Activated naive CD4-positive, alpha-beta T cell (primary cell): ENCODE measurements at places on chromosomes 2 and 18.

DNA sequence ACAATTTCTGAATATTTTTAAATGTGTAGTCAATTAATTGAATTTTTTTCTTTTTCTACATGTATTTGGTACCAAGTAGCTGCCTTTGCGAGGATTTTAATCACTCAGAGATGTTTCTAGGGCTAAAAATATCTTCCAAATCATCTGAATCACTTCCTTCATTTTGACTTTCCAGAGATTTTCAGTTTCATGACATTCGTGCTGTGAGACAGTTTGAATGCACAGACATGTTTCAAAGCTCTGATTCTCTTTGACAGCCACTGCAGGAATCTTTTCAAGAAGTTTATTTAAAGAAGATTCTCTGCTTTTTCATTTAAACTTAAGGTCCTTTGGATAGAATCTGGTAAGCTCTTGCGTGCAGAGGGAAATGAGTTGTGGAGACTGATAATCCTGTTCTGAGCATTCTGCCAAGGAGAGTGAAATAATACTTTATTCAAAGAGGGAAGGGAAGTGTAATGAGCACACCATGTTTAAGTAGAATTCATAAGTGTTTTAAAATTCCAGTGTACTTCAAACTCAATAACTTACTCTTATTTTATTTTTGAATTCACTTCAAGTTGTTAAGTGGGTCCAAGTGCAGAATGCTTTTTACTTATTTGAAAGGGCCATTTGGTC lies 9.7 kb downstream of the CYBRD1 start:
- DNase-seq, result no peak

GRCh38 chr2:171346723-171347557 lies 86.8 kb downstream of the METTL8 start:
- DNase-seq, result no peak

GRCh38 chr2:181164699-181165098 lies 184.3 kb downstream of the UBE2E3 start:
- no peak for DNase-seq

GRCh38 chr2:152823905-152824304 lies 105.5 kb downstream of the ARL6IP6 start:
- no peak for DNase-seq
